ENCODE measurements at places on chromosomes 1 and 21.

GRCh38 chr1:119286587-119287181, 81.9 kb upstream of the HAO2 start:
- DNase-seq, result no peak

DNA sequence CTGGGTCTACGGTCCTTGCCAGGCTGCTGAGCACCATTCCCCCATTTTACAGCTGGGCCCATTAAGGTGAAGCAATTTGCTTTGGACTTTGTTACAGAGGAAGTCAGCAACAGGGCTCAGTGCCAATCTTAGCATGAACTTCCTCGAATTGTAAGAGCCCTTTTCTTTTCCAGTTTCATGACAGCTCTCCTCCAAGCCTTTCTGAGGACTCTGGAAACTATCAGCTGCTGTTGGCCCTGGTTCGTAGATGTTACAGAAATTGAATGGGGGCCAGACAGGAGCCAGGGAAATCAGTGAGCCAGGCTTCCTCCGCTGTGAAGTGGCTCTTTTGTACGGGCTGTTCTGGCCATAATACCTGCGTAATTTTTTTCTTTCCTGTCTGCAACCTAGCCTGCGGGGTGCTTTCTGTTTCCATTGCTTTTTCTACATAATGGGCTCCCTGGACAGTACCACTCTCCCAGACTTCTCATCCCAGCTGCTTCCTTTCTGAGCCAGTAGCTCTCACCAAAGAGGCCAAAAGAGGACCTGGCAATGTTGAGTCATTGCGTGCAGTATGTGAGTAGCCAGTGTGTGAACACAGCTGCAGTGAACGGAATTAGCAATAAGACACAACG, 386.3 kb downstream of the DISC1 start:
- DNase-seq, result peak; percentile 29

- DNase-seq, result no peak
These were observed 13.4 kb downstream of the LAPTM5 start for GRCh38 chr1:30744060-30744756.

- DNase-seq, result no peak
These were observed 611 bp upstream of the PIK3C2B start for GRCh38 chr1:204495078-204495753.

DNA sequence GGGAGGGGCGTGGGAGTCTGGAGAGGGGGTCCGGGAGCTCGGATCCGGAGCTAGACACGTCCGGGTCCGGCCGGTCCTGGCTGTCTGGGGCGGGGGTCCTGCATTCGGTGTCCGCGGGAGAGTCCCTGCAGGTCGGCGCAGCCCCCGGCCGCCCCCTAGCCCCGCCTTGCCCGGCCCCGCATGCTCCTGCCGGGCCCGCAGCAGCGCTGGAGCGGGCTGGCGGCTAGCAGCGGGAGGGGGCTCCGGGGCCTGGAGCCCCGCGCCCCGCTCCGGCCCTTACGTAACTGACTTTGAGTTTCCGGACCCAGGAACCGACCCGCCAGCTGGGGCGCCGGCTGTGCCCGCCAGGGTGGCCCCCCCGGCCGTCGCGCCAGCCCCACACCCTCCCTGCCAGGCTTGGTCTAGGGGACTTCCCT, 26.9 kb upstream of the EPB41 start:
- no peak for DNase-seq

GRCh38 chr1:231866392-231867331, 240.1 kb downstream of the DISC1 start:
- DNase-seq, result peak; percentile 21

GRCh38 chr1:31509124-31510072, 66.9 kb upstream of the TINAGL1 start:
- no peak for DNase-seq

DNA sequence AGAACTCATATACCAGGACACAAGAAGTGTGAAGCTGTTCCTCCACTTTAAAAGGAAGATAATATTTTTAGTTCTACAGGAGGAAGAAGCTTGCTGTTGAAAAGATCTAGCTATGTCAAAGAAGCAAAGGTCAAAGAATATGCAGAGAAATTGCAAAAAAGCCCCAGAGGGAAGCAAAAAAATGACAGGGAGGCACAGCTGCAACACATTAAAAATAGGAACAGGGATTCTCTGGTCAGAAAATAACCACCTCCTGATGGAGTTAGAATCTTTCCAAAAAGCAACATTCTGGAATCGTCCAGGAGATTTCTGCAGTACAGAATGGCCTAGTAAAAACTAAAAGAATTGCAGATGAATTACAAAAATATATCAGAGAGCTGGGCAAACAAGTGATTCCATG, 238.9 kb upstream of the PRMT6 start:
- DNase-seq, result no peak

- DNase-seq, result no peak
These were observed 57.0 kb upstream of the RAVER2 start for GRCh38 chr1:64687725-64688327.

DNA sequence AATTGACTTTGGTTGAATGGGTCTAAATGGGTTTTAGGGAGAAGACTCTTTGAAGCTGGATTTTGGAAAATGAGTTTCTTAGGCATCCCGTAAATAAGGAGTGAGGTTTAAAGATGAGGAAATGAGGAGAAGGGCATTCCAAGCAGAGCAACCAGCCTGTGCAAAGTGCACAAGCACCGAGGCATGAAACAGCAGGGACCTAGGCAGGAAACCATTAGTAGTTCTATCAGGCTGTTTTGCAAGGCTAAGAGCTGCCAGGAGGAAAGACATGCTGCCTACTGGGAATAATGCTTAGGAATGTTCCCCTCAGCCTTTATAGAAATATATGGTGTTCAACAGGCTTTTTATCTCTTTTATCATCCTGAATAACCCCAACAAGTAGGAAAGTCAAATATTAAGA, 153.1 kb upstream of the FGGY start:
- no peak for DNase-seq

GRCh38 chr1:31799196-31799894, 16.5 kb downstream of the SPOCD1 start:
- DNase-seq, result no peak

DNA sequence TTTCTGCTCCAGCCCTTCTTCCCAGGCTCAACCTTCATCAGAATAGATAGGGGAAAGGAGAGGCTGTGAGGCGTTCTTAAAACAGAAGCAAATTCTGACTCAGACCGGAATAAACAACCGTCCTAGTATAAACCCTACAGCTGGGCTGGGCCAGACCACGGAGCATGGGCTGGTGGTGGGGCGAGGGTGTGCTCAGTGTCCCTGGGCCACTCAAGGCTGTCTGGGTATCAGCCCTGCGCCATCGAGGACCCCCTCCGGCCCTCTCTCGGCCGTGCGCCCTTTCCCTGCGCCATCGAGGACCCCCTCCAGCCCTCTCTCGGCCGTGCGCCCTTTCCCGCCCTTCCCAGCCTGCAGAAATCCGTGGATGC, 36.0 kb downstream of the CAPN2 start:
- peak; percentile 10 for DNase-seq

DNA sequence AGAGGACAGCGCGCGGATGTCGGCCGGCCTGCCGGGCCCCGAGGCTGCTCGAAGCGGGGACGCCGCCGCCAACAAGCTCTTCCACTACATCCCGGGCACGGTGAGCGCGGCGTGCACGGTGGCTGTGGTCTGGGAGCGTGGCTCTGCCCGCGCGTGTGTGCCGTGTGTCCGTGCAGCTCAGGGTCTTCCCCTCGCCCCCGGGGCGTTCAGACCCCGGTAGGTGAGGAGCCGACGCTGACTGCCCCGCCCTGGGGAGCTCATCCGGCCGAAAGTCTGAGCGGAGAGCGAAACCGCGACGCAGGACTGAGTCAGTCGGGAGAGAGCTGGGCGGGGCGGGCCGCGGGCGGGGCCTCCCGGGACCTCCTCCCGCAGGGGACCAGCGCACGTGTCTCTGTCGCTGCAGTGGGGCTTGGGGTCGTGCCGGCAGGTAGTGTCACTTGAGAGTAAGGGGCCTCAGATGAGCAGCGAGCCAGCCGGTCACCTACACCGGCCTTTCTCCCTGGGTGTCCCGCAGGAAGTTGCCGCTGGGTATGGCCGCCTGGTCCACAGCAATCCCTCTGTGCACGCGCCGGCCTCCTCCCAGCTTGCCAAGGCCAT, 520 bp downstream of the PLEKHN1 start:
- DNase-seq, result peak; percentile 33

- no peak for DNase-seq
These were observed 1.0 kb downstream of the TMEM51 start for GRCh38 chr1:15154480-15155036.

Measured in stromal cell of bone marrow (primary cell).